ENCODE measurements at places on chromosomes 16 and 17. TPM values are rescaled to one million over a fixed set of nuclear protein-coding genes. Genes with fewer than 3 reads are reported as not detected.

- DNase-seq, result peak; percentile 23
These were observed 76.7 kb downstream of the CHD9 start for GRCh38 chr16:53131363-53132071.

DNA sequence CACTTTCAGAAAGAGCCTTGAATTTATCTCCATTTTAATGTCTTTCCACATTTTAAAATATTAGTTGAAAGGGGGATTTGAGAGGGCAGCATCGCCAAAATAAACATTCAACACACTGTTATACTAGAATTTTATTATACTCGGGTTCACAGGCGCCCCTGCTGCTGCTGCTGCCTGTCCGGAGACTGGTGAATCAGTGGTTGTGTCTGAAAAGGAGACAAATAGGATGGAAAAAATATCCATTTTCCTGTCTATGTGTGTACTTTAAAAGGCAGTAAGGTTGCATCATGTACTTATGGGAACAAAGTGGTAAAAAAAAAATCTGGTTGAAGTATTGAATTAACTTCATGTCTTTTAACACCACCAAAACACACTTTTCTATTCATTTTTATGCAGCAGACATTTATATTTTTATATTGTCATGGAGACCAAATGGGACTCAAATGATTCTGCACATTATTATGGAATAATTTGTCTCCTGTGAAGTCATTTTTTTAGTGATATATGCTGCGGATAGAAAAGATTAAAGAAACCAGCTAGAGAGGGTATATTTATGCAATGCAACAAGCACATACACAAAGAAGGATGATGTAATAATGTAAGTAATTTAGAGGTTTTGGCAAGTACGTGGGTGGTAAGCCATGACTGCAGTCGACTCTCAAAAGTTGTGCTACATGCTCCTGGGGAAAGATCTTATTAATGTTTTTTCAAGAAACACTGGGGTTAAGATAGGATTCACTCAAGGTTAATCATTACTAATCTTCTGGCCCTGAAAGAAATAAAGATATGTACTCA, 759.0 kb upstream of the SOX9 start:
- DNase-seq, result no peak

DNA sequence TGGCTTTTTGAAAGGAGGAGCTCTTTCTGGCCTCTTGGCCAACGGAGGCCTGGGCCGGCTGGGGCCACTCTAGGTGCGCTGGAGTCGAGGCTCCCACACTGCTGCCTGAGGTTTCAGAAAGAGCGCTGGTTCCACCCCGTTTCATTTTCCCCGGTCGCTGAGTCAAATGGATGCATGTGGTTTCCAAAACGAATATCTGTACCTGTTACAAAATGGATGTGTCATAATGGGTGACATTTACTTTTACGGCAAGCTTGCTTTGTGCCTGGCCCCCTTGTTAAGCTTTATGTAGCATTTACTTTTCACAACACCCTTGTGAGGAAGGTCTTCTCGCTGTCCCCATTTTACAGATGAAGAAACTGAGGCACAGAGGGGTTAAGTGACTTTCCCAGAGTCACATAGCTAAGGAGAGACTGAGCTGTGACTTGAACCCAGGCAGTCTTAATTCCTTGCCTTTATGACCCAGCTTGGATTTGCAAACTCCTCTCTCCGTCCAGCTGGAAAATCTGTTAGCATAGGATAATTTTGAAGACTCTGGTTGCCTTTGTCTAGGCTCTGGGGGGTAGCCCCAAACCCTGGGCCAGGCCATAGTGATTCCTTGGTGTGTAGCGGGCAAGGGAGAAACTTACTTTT, 10.6 kb downstream of the KSR1 start:
- no peak for DNase-seq

- DNase-seq, result peak; percentile 11
These were observed 55.3 kb downstream of the SKAP1 start for GRCh38 chr17:48374650-48375230.

DNA sequence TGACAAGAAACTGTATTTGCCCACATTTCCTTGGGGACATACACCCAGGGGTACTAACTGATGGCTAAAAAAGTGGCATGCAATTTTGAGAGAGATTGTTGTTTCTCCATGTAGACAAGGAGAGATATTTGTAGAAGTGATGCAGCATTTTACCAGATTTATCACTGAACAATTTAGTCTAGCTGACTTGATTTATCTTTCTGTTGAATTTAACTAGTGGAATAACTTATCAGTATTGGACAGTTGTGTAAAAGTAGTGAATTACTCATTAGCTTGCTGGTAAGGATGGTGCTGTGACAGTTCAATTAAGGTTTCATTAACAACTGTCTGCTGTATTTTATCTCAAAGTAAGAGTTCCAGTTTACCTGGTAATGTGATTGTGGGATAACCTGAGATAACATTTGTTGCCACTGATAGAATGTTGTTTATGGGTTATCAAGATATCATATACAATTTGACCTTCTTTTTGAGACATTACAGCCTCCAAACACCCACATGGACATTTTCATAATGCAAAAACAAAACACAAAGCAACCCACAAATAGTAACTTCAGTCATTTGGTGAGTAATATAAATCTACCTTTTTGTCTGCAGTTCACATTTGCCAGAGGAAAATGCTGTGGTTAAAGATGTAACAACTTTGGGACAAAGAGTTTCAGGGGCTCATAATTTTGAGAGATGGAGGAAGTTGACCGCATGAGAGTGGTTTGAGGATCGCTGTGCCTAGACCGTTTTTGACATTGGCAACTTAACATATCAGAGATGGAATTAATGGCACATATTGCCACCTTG, 3.8 kb downstream of the NLK start:
- DNase-seq, result no peak

DNA sequence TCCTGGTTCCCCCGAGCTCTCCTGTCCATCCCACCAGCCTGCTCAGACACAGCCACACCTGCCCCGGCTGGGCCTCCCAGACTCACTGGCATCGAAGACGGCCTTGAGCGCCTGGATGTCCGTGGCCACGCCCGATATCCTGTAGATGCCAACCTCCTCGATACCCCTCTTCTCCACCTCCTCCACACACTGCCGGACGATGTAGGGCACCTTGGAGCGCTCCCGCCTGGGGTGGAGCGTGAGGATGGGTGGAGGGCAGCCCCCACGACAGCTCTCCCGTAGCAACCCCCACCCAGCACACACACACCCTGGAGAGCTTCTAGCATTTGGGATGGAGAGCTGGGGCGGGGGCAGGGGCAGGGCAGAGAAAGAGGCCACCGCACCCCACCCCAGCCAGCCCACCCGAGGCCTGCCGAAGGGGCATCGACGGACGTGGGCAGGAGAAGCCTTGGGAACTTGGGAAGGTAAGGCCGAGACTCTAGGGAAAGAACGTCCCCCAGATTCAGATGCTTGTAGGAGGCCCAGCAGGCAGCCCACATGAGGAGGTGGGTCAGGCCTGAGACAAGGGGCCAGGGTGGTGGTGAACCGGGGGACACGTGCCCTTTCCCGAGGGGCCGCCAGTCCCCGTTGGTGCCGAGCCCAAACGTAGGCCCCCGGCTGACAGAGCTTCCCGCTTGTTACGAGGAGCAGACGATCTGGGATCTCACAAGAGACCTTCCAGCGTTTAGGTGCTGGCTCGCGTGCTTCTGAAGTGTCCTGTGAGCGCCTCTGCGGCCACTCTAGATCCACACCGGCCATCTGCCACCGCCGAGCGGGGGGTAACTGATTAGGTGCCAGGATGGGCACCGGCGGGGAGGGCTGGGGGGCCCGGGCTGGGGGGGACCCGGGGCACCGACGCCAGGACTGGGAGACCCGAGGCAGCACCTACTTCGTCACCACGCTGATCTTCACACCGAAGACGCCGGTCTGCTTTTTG, 15.1 kb downstream of the TIMM22 start:
- no peak for DNase-seq

Gene GINS2
- total RNA-seq, result 23.2 TPM

Gene ZNF750
- 3.9 TPM for total RNA-seq

Gene FBXO39
- total RNA-seq, result 0.09 TPM

DNA sequence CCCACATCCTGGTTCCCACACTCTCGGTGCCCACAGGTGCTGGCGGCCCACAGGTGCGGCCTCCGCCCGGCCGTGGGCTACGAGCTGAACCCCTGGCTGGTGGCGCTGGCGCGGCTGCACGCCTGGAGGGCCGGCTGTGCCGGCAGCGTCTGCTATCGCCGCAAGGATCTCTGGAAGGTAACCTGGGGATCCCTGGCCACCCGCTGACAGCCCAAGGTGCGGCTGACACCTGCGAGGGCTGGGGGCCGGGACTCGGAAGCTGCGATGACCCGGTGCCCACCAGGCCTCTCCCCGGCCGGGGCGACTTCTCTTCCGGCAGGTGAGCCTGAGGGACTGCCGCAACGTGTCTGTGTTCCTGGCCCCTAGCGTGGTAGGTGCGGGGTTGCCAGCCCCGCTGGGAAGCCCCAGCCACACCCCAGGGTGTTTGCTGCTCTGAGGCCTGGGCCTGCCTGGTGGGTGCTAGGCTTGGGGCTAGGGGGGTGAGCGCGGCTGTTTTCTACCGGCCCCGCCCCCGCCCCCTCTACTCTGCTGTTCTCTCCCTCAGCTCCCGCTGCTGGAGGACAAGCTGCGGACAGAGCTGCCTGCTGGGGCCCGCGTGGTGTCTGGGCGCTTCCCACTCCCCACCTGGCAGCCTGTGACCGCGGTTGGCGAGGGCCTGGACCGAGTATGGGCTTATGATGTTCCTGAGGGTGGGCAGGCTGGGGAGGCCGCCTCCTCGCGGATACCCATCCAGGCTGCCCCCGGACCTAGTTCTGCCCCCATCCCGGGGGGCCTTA, 1.0 kb downstream of the ANTKMT start:
- no peak for DNase-seq

DNA sequence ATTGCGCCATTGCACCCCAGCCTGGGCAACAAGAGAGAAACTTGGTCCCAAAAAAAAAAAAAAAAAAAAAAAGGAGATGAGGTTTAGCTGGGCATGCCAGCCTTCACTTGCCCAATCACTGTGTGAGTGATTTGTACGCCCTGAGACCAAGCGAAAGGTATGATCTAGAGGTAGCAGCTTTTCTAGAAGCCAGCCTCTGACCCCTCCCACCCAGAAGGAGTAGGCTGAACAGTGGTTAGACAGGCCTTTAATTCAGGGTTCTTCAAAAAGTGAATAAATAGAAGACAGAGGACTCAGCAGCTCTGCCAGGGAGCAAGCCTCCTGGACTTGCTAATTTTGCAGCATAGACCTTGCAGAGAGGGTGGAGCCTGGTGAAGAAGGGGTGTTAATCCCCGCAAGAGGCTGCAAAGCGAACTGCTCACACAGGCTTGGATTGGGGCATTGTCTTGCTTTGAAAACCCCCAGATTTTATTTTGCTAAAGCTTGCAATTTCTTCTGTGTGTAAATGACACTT, 7.1 kb upstream of the CYTH1 start:
- no peak for DNase-seq

GRCh38 chr16:11175106-11175786, 80.8 kb downstream of the SOCS1 start:
- DNase-seq, result no peak

DNA sequence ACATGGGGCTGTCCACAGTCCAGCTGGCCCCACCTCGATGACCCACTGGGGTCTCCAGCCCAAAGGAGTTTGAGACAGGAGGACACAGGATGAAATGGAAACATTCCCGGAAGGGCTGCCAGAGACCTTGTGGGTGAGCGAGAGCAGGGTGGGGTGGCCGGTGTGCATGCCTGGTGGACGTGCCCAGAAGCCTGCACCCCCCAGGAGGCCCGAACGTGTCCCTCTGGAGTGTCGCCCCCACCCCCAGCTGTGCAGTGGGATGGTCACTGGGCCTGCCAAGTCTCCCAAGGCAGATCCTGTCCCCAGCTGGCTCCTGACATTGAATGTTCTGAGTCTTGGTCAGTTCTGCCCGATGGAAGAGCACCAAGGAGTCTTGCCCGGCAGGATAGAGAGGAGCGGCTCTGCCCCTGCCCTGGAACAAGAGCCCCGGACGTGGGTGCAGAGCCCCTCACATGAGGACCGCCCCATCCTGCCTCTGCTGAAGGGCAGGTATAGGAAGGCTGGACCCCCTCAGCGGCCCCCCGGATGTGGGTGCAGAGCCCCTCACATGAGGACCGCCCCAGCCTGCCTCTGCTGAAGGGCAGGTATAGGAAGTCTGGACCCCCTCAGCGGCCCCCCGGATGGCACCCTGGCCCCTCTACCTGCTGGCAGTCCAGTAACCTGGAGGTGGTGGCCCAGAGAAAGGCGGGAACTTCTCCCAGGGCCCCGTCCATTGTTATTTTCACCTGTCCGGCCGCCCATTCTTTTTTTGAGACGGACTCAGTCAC, 3.1 kb upstream of the CAPN15 start:
- DNase-seq, result no peak

Gene HBQ1
- total RNA-seq, result 1.9 TPM

Gene CDK3
- total RNA-seq, result 3.2 TPM

Gene TRPV2
- total RNA-seq, result 29.0 TPM

Gene KCNJ18
- total RNA-seq, result not detected

Data from thymus (tissue), 14 donors.